Lung (tissue), 17 donors: ENCODE measurements at places on chromosomes 2 and 18. TPM values are rescaled to one million over a fixed set of nuclear protein-coding genes. Genes with fewer than 3 reads are reported as not detected.

DNA sequence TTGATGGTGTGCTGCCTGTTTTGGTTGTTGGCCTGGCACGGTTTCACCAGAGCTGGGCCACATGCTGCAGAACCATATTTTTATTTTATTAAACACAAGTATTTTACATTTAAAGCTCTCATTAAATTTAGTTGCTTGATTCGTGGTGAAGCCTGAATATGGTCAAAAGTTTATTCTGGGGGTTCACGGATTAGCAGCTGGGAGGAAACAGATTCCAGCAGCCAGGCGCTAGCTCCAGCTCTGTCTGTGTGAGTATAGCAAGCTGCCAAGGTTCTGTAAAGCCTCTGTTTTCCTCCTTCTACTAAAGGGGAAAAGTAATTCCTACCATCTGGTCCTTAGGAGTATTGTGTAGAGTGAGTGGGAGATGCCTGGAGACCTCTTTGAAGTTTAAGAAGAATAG lies 22.5 kb downstream of the GATA6 start:
- peaks cover 10% of the 10 kb centered on the region for H3K4me1 ChIP-seq
- peak overlapping the region; percentile 89 for H3K27ac ChIP-seq
- DNase-seq, result peak; percentile 82
- H3K4me3 ChIP-seq, result no peak overlapping the region

DNA sequence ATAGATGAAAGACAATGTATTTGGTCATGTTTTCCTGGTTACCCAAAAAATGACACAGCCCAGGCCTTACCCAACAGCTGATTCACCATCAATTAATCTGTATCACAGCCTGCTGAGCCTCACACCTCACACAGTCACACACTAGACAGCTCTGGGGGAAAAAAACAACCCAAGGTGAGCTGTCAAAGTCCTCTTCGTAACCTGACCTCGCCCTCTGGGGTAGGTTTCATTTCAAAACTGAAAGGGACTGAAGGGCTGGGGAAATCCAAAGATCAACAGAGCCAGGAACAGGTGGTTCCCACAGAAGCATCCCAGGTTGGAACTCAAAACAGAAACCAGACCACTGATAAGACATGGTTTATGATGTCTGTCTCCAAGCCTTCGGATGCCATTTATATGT lies 18.2 kb upstream of the PCBP1 start:
- H3K4me1 ChIP-seq, result no peaks in the 10 kb centered on the region
- no peaks in the 10 kb centered on the region for H3K27me3 ChIP-seq
- DNase-seq, result no peak
- peak overlapping the region; percentile 67 for H3K27ac ChIP-seq

- no peak for DNase-seq
- no peak overlapping the region for H3K27ac ChIP-seq
- no peaks in the 10 kb centered on the region for H3K4me1 ChIP-seq
- H3K36me3 ChIP-seq, result no peaks in the 10 kb centered on the region
Measured at GRCh38 chr18:55047546-55047945, 88.3 kb upstream of the CCDC68 start.

GRCh38 chr2:205752296-205752820 lies 70.1 kb downstream of the NRP2 start:
- peaks cover 24% of the 10 kb centered on the region for H3K4me1 ChIP-seq
- no peaks in the 10 kb centered on the region for H3K27me3 ChIP-seq
- H3K36me3 ChIP-seq, result peaks cover 28% of the 10 kb centered on the region
- H3K27ac ChIP-seq, result no peak overlapping the region

DNA sequence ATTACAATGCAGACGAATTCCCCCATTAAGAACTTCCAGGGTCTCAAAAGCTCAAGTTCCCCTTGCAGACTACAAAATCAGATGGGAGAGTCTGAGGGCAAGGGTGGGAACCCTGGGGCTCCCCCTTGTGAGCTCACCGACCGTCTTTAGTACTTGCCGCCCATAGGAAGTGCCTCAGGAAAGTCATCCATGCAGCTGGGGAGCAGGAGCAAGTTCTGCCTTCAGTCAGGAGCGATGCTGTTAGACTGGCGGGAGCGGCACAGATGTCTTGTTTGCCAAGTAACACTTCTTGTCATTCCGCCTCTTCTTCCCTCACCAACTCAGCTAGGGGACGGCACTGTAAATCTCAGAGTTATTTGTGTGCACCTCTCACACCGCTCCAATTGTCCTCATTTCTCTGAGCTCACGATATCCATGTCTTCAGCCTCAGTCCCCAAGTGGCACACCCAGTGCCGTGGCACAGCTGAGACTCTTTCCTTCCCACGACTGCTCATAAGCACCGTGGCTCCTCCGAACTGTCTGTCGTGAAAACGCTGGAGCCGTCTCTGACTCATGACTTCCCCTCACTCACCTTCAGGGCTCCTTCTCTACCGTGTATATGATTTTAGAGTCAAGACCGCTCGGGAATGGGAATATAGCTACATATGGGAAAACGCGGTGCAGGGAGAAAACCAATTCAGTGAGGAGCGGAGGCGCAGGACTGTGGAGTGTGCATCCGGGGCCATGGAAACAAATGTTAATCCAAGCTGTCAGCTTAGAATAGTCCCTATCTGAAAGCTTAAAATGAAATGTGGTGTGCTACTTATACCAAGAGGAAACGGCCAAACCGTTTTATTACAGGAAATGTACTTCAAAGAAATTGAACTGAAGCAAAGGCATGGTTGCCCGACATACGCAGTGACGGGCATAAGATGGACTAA lies 34.0 kb downstream of the UXS1 start:
- peak overlapping the region; percentile 30 for H3K27ac ChIP-seq
- DNase-seq, result peak; percentile 32
- H3K4me3 ChIP-seq, result no peak overlapping the region
- H3K4me1 ChIP-seq, result no peaks in the 10 kb centered on the region
- H3K27me3 ChIP-seq, result no peaks in the 10 kb centered on the region

DNA sequence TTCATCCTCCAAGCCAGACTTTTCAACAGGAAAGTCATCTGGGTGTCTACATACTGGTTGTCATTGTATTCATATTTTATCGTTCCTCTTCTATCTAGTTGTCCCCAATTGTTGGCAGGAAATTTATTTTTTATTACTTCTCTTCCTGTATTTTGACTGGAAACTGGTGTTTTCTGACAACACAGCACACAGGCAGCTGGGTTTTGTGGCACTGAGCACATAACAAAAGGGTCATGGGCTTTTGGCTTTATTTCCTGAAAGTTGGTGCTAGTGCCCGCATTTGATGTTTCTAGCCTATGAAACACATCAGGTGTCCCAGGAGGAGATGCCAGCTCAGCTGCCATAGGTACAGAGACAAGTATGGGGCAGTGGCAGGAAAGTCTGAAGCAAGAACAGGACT lies 126.4 kb downstream of the TMEM17 start:
- H3K4me3 ChIP-seq, result no peak overlapping the region
- H3K27me3 ChIP-seq, result no peaks in the 10 kb centered on the region
- peak; percentile 13 for DNase-seq
- no peak overlapping the region for H3K27ac ChIP-seq
- H3K4me1 ChIP-seq, result no peaks in the 10 kb centered on the region

DNA sequence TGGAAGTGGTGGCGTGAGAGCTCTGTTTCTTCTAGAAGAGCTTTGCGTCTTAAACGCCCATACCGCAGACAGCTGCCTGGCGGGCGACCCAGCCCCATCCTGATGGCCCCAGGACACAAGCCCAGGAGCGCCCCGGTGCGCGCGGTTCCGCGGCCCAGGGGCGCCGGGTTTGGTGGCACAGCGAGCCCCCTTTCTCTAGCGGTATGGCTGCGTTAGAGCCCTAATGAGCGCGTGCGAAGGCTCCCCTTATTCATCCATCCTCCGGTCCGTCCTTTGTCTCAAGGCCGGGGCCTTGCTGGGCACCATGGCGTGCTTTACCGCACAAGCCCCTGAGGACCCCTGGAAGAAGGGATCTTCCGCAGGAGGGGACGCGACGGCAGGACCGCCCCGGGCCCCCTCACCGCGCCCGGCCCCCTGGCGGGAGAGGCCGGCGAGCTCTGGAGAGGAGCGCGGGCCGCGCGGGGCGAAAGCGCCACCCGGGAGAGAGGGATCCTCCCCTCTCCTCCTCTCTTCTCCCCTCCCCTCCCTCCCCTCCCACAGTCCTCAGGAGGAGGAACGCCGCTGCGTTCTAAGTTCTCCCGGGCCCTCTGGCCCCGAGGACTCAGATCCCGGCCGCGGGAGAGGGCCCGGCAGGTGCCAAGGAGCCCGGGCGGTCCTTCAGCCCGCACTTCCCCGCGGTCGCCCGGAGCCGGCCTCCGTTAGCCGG lies 626 bp upstream of the SLC1A4 start:
- H3K27me3 ChIP-seq, result no peaks in the 10 kb centered on the region
- H3K36me3 ChIP-seq, result no peaks in the 10 kb centered on the region
- peak overlapping the region; percentile 69 for H3K4me3 ChIP-seq
- DNase-seq, result peak; percentile 83

DNA sequence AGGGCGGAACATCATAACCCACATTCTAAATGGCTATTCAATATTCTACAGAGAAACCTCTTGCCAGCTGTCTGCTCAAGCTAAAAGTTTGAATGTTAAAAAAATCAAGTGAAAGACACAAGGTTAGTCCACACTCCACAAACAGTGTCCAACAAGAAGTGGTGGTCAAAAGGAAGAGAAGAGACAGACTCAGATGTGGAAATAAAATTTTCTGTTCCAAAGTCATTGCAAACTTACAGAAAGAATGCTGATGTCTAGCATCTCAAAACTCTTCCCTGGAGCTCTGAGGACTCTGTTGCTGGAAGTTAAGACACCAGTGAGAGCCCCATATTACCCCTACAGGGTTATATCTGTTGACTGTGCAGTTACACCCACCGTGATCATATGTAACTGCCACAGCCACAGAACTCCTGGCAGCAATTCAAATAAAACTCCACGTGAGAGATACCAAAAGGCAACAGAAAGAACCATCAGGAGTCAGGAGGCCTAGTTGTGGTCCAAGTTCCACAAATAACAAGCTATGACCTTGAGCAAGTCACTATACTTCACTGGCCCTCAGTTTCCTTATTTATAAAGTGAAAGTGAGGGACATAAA lies 60.9 kb downstream of the AAK1 start:
- DNase-seq, result no peak
- no peak overlapping the region for H3K4me3 ChIP-seq
- peaks cover 6% of the 10 kb centered on the region for H3K4me1 ChIP-seq
- H3K36me3 ChIP-seq, result no peaks in the 10 kb centered on the region
- no peak overlapping the region for H3K27ac ChIP-seq
- H3K27me3 ChIP-seq, result no peaks in the 10 kb centered on the region

GRCh38 chr18:50177294-50177992 lies 17.5 kb downstream of the MYO5B start:
- H3K4me3 ChIP-seq, result no peak overlapping the region
- no peak for DNase-seq
- H3K27me3 ChIP-seq, result peaks cover 3% of the 10 kb centered on the region
- no peaks in the 10 kb centered on the region for H3K4me1 ChIP-seq
- no peaks in the 10 kb centered on the region for H3K36me3 ChIP-seq

- H3K4me3 ChIP-seq, result no peak overlapping the region
- peaks cover 3% of the 10 kb centered on the region for H3K27me3 ChIP-seq
- H3K36me3 ChIP-seq, result no peaks in the 10 kb centered on the region
- no peaks in the 10 kb centered on the region for H3K4me1 ChIP-seq
Measured at GRCh38 chr2:229627728-229628127, 86.6 kb downstream of the DNER start.

- no peaks in the 10 kb centered on the region for H3K27me3 ChIP-seq
- H3K27ac ChIP-seq, result no peak overlapping the region
- no peak overlapping the region for H3K4me3 ChIP-seq
- no peak for DNase-seq
Measured at GRCh38 chr2:239211396-239212094, 189.3 kb downstream of the HDAC4 start.

- H3K36me3 ChIP-seq, result no peaks in the 10 kb centered on the region
- H3K27ac ChIP-seq, result no peak overlapping the region
- H3K27me3 ChIP-seq, result no peaks in the 10 kb centered on the region
- DNase-seq, result no peak
- no peaks in the 10 kb centered on the region for H3K4me1 ChIP-seq
Measured at GRCh38 chr2:117269574-117269973, 544.9 kb upstream of the DDX18 start.

GRCh38 chr2:121492409-121492808 lies 38.3 kb upstream of the RNU4ATAC start:
- no peak for DNase-seq
- H3K36me3 ChIP-seq, result no peaks in the 10 kb centered on the region
- H3K27ac ChIP-seq, result no peak overlapping the region
- H3K4me3 ChIP-seq, result no peak overlapping the region

- no peaks in the 10 kb centered on the region for H3K36me3 ChIP-seq
- no peak for DNase-seq
- H3K4me3 ChIP-seq, result no peak overlapping the region
- H3K4me1 ChIP-seq, result peaks cover 9% of the 10 kb centered on the region
Measured at GRCh38 chr2:25479761-25480160, 138.0 kb upstream of the DNMT3A start.

DNA sequence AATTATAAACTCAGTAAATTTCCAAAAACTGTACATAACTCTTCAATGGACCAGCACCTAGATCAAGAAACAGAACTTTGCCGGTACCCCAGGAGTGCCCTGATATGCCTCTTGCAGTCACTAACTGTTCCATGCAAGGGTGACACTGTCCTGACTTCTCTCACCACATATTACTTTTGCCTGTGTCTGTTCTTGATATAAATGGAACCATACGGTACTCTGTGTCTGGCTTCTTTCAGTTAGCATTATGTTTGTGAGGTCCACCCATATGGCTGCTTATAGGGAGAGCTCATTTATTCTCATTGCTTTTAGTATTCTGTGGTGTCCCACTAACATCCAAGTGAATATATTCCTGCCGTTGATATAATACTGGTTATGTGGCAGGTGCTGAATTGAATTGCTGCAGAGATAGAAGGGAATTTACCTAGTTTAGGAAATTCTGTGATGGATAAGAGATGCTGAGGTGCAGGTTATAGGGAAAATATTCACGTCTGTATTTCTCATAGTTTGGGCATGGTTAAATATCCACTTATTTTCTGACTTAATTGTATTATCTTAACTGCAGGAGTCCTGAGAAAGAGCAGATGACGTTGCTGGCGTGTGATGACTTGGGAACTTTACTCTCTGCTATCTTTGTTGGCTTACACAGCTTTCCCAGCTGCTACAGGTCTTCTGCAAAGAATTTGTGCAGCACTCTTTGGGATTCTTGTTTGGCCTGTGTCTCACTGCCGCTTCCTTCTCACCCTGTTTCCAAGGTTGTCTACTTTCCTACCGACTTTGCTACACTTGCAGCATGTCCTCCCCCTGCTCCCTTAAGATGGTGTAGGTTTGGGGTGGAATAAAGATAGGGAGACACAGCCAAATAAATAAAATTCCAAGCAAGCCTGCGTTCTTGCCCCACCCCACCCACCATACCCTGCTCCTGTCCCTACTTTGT lies 107.9 kb downstream of the MAP4K4 start:
- H3K4me1 ChIP-seq, result peaks cover 34% of the 10 kb centered on the region
- no peaks in the 10 kb centered on the region for H3K27me3 ChIP-seq
- H3K27ac ChIP-seq, result peak overlapping the region; percentile 59
- DNase-seq, result no peak
- no peaks in the 10 kb centered on the region for H3K36me3 ChIP-seq
- H3K4me3 ChIP-seq, result no peak overlapping the region

DNA sequence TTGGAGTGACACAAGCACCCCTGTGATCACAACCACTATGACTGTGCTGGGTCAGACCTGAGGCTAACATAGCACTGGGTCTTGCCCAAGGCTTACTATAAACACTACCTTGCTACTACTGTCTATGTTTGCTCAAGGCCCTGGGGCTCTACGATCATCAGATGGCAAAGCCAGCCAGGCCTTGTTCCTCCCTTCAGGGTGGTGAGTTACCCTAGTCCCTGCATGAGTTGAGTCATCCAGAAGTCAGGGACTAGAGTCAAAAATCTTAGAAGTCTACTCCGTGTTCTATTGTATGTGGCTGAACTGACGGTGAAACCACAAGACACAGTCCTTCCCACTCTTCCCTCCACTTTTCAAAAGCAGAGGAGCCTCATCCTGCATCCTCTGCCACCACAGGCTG lies 551.2 kb upstream of the FSIP2 start:
- H3K27ac ChIP-seq, result no peak overlapping the region
- no peak overlapping the region for H3K4me3 ChIP-seq
- no peak for DNase-seq
- H3K36me3 ChIP-seq, result no peaks in the 10 kb centered on the region
- no peaks in the 10 kb centered on the region for H3K27me3 ChIP-seq

The IL1R2 gene
- 902 TPM for polyA plus RNA-seq

The AQP12B gene
- polyA plus RNA-seq, result not detected

The RBBP8 gene
- polyA plus RNA-seq, result 64.3 TPM
